ENCODE measurements at places on chromosomes 12 and 14. TPM values are rescaled to one million over a fixed set of nuclear protein-coding genes. Genes with fewer than 3 reads are reported as not detected.

DNA sequence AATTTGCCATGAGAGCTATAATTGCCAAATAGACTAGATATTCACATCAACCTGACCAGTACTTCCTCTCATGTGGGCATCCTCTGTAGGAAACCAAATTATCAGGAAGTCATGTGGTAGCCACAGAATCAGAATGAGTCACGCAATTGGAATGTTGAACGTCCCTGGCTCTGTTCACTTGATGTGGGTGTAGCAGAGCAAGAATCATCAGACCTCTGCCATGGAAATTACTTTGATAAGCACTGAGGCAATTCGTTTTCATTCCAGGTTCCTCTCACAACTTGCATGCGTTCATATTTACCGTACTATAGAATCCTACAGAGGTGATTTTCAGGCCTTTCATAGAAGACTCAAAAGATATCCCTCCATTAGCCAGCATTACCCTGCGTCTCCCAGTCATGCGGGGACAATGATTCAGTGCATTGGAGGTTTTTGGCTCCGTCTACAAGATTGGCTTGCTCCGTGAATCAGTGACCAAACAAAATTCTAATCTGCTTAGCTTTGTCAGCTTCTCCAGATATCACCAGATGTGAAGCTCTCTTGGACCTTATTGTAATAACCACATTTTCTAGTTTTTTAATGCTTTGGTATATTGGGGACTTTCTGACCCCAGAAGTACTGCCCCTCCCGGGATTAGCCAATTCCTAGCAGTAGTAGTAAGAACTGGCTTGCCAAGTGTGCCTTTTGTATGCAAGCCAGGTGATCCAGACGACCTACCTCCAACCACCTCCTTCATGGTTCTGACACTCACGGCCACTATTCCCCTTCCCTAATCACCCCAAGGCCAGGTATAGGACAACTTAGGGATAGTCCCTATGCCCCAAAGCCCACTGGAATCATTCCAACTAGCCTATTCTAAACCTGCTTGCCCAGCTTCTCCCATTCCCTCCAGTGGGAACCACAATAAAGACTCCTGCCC lies 133.4 kb downstream of the KICS2 start:
- H3K27ac ChIP-seq, result no peak overlapping the region
- peaks cover 9% of the 10 kb centered on the region for H3K4me1 ChIP-seq
- no peaks in the 10 kb centered on the region for H3K27me3 ChIP-seq
- H3K36me3 ChIP-seq, result no peaks in the 10 kb centered on the region
- H3K4me3 ChIP-seq, result no peak overlapping the region

DNA sequence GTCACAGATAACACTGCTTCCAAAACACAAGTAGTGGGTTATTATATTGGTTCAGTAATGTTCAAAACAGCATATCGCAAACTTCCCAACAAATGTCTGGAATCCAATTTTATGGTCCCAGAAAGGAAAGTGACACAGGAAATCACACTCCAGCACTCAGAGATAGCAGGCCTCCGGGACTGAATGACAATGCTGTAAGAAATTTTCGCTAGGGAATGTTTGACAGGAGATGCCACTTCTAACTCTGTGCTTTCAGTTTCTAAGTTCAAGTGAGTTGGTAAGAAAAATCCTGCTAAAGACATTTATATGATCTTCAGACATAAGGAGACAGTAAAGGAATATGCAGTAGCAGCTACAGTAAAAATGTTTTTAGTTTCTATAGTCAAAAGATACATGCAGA lies 93.2 kb downstream of the SLC2A13 start:
- H3K4me3 ChIP-seq, result no peak overlapping the region
- no peaks in the 10 kb centered on the region for H3K27me3 ChIP-seq
- H3K27ac ChIP-seq, result no peak overlapping the region

DNA sequence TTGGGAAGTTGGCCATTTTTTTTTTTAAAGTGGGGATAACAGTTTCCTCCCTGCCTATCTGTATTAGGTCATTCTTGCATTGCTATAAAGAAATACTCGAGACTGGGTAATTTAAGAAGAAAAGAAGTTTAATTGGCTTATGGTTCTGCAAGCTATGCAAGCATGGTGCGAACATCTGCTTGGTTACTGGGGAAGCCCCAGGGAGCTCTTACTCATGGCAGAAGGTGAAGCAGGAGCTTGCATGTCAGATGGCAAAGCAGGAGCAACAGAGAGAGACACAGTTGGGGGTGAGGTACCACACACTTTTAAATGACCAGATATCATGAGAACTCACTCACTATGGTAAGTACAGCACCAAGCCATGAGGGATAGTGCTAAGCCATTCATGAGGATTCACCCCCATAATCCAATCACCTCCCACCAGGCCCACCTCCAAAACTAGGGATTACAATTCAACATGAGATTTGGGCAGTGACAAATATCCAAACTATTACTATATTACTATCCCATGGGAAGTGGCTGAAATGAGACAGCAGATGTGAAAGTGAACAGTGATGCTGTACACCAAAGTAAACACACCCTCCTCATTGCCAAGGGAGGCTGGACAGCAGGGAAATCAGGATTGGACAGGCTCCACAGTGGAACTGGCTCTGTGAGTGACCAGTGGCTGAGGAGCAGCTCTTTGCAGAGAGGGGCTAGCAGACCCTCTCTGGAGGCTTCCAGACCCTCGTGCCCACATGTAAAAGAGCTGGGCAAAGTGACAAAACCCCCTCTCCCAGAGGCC lies 40.5 kb downstream of the CRACR2A start:
- H3K27ac ChIP-seq, result no peak overlapping the region
- no peaks in the 10 kb centered on the region for H3K4me1 ChIP-seq
- no peaks in the 10 kb centered on the region for H3K36me3 ChIP-seq
- DNase-seq, result no peak

- H3K4me3 ChIP-seq, result no peak overlapping the region
- no peaks in the 10 kb centered on the region for H3K27me3 ChIP-seq
- DNase-seq, result no peak
- no peak overlapping the region for H3K27ac ChIP-seq
- H3K4me1 ChIP-seq, result no peaks in the 10 kb centered on the region
- peaks cover 48% of the 10 kb centered on the region for H3K36me3 ChIP-seq
Observed at GRCh38 chr14:73913256-73913655, 26.6 kb downstream of the ZNF410 start.

DNA sequence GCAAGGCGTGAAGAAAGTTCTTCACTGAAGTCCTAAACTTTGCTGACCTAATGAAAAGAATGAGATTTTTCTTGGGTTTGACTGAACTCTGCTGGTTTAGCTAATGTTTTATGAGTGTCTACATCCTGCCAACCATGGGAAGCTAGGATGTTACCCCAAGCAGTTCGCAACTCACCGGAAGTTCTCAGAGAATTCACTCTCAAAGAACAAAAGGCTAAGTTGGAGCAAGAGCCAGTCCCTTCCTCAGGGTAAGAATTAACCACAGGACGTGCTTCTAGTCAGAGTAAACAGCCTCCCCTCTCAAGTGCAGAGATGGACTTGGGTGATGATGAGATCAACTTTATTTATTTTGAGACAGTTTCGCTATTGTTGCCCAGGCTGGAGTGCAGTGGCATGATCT lies 37.3 kb downstream of the TCHP start:
- no peak overlapping the region for H3K4me3 ChIP-seq
- H3K4me1 ChIP-seq, result no peaks in the 10 kb centered on the region
- DNase-seq, result no peak
- peaks cover under 1% of the 10 kb centered on the region for H3K36me3 ChIP-seq
- no peaks in the 10 kb centered on the region for H3K27me3 ChIP-seq

- H3K36me3 ChIP-seq, result peaks cover 63% of the 10 kb centered on the region
- H3K4me1 ChIP-seq, result no peaks in the 10 kb centered on the region
- DNase-seq, result no peak
- no peak overlapping the region for H3K27ac ChIP-seq
- no peaks in the 10 kb centered on the region for H3K27me3 ChIP-seq
Observed at GRCh38 chr14:21501568-21501967, 9.6 kb downstream of the METTL3 start.

DNA sequence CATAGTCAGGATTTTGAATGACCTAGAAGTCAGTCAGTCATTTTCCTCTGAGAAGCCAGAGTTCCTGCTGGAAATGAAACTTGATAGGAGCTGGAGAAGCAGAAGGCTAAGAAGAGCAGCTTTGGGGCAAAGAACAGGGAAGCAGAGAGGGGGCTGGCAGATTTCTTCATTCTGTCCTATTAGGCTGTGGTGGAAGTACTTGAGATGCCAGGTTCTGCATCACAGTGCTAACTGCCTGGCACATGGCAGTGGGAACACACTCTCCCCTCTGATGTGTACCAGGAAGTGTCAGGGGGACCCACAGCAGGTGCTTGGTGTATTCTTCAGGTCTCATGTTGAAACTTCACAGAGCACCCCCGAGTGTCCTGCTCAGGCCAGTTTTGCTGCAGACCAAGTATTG lies 61.0 kb downstream of the SUSD6 start:
- no peak overlapping the region for H3K27ac ChIP-seq
- H3K36me3 ChIP-seq, result no peaks in the 10 kb centered on the region
- DNase-seq, result no peak
- no peaks in the 10 kb centered on the region for H3K27me3 ChIP-seq
- no peak overlapping the region for H3K4me3 ChIP-seq

GRCh38 chr14:25607192-25607591 lies 557.2 kb upstream of the STXBP6 start:
- H3K27me3 ChIP-seq, result no peaks in the 10 kb centered on the region
- no peak overlapping the region for H3K4me3 ChIP-seq
- no peak for DNase-seq
- H3K27ac ChIP-seq, result no peak overlapping the region
- H3K36me3 ChIP-seq, result peaks cover 6% of the 10 kb centered on the region

DNA sequence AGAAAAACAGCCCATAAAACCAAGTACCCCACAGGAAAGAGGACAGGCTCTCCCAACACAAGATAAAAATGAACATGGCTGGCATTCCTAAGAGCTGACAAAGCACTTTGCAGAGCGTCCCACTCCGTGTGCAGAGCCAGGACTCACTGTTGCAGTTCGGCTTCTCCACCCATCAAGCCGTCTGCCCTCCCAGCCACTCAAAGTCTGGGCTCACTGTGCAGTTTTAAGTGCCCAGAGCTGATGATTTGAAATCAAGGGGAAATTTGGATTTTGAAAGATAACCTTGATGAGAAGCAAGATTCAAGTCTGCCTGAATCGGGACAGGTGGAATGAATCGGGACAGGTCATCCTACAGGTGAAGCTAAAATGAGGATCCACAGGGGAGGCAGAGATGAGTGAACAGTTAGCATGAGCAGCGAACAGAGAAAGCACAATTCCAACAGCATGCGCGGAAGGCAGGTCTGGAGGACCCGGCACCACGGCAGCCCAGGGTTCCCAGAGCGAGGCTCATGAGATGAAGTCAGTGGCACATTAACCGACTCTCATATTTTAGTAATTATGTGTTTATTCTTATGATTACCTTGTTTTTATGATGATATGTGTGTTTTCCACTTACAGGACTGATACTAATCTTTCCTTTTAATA lies 39.8 kb upstream of the GPR68 start:
- no peaks in the 10 kb centered on the region for H3K4me1 ChIP-seq
- H3K27me3 ChIP-seq, result no peaks in the 10 kb centered on the region
- no peak for DNase-seq
- no peak overlapping the region for H3K27ac ChIP-seq
- H3K4me3 ChIP-seq, result no peak overlapping the region

DNA sequence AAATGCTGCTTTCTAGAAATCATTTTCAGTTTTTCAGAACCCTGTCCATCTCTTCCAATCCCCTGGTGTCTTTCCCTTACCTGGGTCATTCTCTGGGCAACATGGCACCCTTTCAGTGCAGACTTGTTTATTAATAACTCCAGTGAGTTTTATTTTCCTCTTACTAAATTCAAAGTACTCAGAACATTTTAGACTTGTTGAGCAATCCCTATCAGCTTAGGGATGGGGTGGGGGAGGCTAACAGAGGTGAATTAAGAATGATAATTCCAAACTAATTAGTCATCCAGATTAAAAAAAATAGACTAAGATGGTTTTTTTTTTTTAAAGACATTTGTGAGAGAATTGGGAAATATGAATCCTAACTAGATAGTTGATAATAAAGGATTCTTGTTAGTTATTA lies 10.7 kb downstream of the GPRC5A start:
- no peak overlapping the region for H3K4me3 ChIP-seq
- no peaks in the 10 kb centered on the region for H3K36me3 ChIP-seq
- no peaks in the 10 kb centered on the region for H3K27me3 ChIP-seq
- no peak for DNase-seq
- H3K27ac ChIP-seq, result no peak overlapping the region

DNA sequence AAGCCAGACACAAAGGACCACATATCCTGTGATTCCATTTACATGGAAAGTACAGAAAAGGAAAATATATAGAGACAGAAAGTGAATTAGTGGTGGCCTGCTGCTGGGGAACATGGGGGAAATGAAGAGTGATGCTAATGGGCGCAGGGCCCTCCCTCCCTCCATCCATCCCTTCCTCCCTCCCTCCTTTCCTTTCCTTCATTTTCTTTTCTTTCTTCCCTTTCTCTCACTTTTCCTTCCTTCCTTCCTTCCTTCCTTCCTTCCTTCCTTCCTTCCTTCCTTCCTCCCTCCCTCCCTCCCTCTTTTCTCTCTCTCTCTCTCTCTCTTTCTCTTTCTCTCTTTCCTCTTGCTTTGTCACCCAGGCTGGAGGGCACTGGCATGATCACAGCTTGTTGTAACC lies 37.3 kb downstream of the ARL6IP4 start:
- H3K4me3 ChIP-seq, result no peak overlapping the region
- no peaks in the 10 kb centered on the region for H3K36me3 ChIP-seq
- DNase-seq, result no peak

- H3K4me3 ChIP-seq, result no peak overlapping the region
- H3K36me3 ChIP-seq, result peaks cover 3% of the 10 kb centered on the region
- no peaks in the 10 kb centered on the region for H3K27me3 ChIP-seq
- H3K4me1 ChIP-seq, result no peaks in the 10 kb centered on the region
- no peak overlapping the region for H3K27ac ChIP-seq
- DNase-seq, result no peak
Observed at GRCh38 chr12:130335517-130336392, 1.9 kb upstream of the PIWIL1 start.

- no peak overlapping the region for H3K27ac ChIP-seq
- H3K27me3 ChIP-seq, result no peaks in the 10 kb centered on the region
- no peak overlapping the region for H3K4me3 ChIP-seq
- H3K36me3 ChIP-seq, result no peaks in the 10 kb centered on the region
- peaks cover 3% of the 10 kb centered on the region for H3K4me1 ChIP-seq
- no peak for DNase-seq
Observed at GRCh38 chr12:66197495-66197921, 8.5 kb downstream of the IRAK3 start.

- no peaks in the 10 kb centered on the region for H3K27me3 ChIP-seq
- no peak overlapping the region for H3K27ac ChIP-seq
- H3K4me3 ChIP-seq, result no peak overlapping the region
- no peaks in the 10 kb centered on the region for H3K4me1 ChIP-seq
- DNase-seq, result no peak
Observed at GRCh38 chr12:125161712-125162022, 96.4 kb downstream of the AACS start.

The PYGL gene
- total RNA-seq, result 53.8 TPM

The TEX52 gene
- 0.20 TPM for total RNA-seq

The CLEC6A gene
- total RNA-seq, result 0.17 TPM

The SLC41A2 gene
- total RNA-seq, result 4.6 TPM

The VPS37B gene
- 12.9 TPM for total RNA-seq

The CPNE6 gene
- not detected for total RNA-seq

The PLBD1 gene
- total RNA-seq, result 15.2 TPM
